IMR-90 (cell line): ENCODE measurements at places on chromosomes 3 and 15. TPM values are rescaled to one million over a fixed set of nuclear protein-coding genes. Genes with fewer than 3 reads are reported as not detected.

The CPEB1 gene
- total RNA-seq, result 6.9 and 12.5 TPM in 2 replicates

The CIDEC gene
- total RNA-seq, result not detected in 2 replicates

The BLM gene
- 6.5 and 7.2 TPM in 2 replicates for total RNA-seq

The LRRIQ4 gene
- total RNA-seq, result not detected in 2 replicates

The COL6A5 gene
- total RNA-seq, result not detected in 2 replicates

GRCh38 chr3:20316238-20316637 is 130.2 kb upstream of the SGO1 start:
- H3K4me1 ChIP-seq, result no peaks in the 10 kb centered on the region
- no peaks in the 10 kb centered on the region for H3K36me3 ChIP-seq

- no peak overlapping the region for H3K4me3 ChIP-seq
- no peaks in the 10 kb centered on the region for H3K36me3 ChIP-seq
- no peaks in the 10 kb centered on the region for H3K27me3 ChIP-seq
- no peak for DNase-seq
- peaks cover 5% of the 10 kb centered on the region; the same call in 1 of the 2 replicates for H3K4me1 ChIP-seq
- no peak overlapping the region for H3K27ac ChIP-seq
Observed at GRCh38 chr3:157500232-157500631, 3.0 kb downstream of the VEPH1 start.

- DNase-seq, result no peak
- no peaks in the 10 kb centered on the region for H3K36me3 ChIP-seq
- no peak overlapping the region for H3K27ac ChIP-seq
- H3K4me3 ChIP-seq, result no peak overlapping the region
- H3K4me1 ChIP-seq, result no peaks in the 10 kb centered on the region
Observed at GRCh38 chr3:65200310-65200970, 512.6 kb upstream of the ADAMTS9 start.

DNA sequence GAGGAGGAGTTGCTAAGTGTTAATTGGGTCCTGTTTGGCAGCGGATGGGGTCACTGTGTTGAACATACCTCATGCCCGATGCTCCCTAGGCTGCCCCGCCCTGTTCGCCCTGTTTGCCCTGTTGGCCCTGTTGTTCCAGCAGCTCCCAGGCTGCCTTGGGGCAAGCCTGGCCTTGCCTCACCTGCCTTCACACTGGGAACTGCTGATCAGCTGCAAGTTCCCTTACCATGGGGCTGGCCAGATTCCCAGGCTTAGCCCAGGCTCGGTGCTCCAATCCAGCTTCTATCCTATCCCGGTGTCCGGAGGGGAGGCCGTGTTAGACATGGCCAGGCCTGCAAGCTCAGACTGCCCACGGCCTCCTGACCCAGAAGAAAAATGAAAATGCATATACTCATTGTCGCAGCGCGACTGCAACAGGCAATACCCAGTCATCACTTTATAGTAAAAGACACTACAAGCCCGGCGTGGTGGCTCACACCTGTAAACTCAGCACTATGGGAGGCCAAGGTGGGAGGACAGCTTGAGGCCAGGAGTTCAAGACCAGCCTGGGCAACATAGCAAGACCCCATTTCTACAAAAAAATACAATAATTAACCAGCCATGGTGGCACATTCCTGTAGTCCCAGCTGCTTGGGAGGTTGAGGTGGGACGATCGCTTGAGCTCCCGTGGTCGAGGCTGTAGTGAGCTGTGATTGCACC is 42.9 kb upstream of the ZNF710 start:
- no peaks in the 10 kb centered on the region for H3K4me1 ChIP-seq
- H3K27ac ChIP-seq, result no peak overlapping the region
- H3K36me3 ChIP-seq, result no peaks in the 10 kb centered on the region

GRCh38 chr15:89002281-89002761 is 85.9 kb upstream of the ABHD2 start:
- peak; percentile 90 for DNase-seq
- peaks cover 13% of the 10 kb centered on the region for H3K4me1 ChIP-seq
- peak overlapping the region; percentile 69 for H3K27ac ChIP-seq
- H3K4me3 ChIP-seq, result no peak overlapping the region
- H3K36me3 ChIP-seq, result no peaks in the 10 kb centered on the region

- no peaks in the 10 kb centered on the region for H3K4me1 ChIP-seq
- no peak overlapping the region for H3K4me3 ChIP-seq
- no peaks in the 10 kb centered on the region for H3K36me3 ChIP-seq
- DNase-seq, result no peak
- no peaks in the 10 kb centered on the region for H3K27me3 ChIP-seq
Observed at GRCh38 chr15:91216000-91216399, 115.9 kb downstream of the SV2B start.

- no peaks in the 10 kb centered on the region for H3K27me3 ChIP-seq
- H3K36me3 ChIP-seq, result no peaks in the 10 kb centered on the region
- H3K4me3 ChIP-seq, result no peak overlapping the region
Observed at GRCh38 chr3:26100176-26100575, 310.3 kb downstream of the OXSM start.

DNA sequence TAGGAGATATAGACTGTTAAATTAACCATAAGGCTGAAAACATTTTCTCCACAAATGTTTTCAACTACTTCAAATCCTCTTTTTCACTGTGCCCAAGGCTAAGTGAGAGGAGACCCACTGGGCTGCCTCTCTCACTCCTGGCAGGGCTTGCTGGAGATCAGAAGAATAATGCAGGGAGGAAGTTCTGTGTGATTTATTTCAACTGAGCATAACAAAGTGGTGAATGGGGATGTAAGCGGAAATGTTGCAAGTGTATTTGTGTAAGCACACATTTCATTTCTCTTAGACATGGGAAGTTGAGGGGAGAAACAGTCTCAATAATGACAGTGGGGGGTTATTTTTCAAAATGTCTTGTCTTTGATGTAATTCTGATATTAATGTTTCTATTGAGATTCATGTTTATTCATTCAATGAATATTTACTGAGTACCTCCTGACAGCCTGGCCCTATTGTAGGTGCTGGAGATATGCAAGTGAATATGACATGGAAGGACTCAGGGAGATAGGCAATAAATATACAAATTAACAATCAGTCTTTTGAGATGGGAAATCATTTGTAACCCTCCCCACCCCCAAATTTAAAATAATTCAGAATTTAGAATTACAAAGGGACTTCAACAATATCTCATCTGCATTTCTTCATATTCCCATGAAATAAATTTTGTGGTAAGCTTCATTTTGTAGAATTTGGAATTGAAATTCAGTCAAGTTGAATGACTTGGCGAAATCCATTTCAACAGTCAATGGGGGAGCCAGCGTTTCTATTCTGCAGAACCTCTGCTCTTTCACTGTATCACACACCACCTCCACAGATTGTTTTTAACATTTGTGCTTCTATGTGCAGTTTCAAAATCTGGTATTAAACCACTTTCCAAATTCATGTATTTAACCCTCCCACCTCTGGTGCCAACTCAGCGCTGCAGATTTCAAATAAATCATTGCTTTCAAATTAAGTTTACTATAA is 247.2 kb downstream of the SLC9A9 start:
- no peaks in the 10 kb centered on the region; the same call in 1 of the 2 replicates for H3K4me1 ChIP-seq
- no peak for DNase-seq
- no peak overlapping the region for H3K27ac ChIP-seq
- H3K27me3 ChIP-seq, result no peaks in the 10 kb centered on the region

DNA sequence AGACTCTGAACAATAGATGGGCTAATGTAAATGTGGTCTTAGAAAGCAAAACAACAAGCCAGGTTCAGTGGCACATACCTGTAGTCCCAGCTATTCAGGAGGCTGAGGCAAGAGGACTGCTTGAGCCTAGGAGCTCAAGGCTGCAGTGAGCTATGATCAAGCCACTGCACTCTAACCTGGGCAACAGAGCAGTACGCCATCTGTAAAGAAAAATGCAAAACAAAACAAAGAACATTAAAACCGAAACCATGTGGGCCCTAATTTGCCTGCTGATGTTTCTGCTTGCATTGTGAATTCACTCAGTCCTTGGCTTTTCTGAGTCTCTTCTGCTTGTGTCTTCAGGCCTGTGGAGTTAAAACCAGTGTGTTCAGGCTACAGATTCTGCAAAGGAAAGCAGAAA is 56.7 kb downstream of the CCNL1 start:
- DNase-seq, result no peak
- no peaks in the 10 kb centered on the region for H3K27me3 ChIP-seq
- no peaks in the 10 kb centered on the region for H3K36me3 ChIP-seq
- no peak overlapping the region for H3K4me3 ChIP-seq
- peaks cover 28% of the 10 kb centered on the region for H3K4me1 ChIP-seq

DNA sequence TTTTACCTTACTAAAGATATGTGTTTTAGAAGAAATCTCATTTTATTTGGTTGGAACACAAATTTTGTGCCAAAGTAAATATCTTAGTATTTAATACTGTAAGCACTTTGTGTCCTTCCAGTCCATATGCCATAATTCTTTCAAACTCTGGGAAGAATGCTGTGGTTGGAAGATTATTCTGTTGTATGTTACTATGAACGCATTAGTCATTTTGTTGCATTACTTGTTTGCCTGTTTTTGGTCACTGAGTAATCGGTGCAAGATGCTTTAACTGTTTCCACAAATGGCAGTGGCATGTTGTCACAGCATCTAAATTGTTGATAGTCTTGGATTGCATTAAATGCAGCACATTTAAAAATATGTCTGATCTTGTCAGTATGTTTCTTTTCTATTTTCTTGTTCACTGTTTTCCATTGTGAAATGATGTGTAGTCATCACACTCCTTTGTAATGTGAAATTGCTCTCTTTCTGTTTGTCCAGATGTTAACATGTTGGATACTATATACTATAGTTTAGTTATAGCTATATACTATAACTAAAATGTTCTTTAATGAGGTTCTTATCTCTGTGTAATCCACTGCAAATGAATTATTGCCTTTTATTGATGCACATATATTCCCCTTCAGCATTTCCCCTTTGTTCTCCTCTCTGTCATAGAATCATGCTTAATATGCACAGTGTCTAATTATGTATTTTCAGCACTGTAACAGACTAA is 89.9 kb upstream of the FLNB start:
- no peak overlapping the region for H3K4me3 ChIP-seq

GRCh38 chr3:46669191-46669999 is 24.1 kb downstream of the ALS2CL start:
- H3K27me3 ChIP-seq, result peaks cover 2% of the 10 kb centered on the region; the same call in 1 of the 2 replicates
- peaks cover 4% of the 10 kb centered on the region; the same call in 1 of the 2 replicates for H3K36me3 ChIP-seq
- H3K4me1 ChIP-seq, result no peaks in the 10 kb centered on the region
- no peak overlapping the region for H3K27ac ChIP-seq
